Fibroblast of gingiva (primary cell): ENCODE measurements at places on chromosomes 12 and 14.

DNA sequence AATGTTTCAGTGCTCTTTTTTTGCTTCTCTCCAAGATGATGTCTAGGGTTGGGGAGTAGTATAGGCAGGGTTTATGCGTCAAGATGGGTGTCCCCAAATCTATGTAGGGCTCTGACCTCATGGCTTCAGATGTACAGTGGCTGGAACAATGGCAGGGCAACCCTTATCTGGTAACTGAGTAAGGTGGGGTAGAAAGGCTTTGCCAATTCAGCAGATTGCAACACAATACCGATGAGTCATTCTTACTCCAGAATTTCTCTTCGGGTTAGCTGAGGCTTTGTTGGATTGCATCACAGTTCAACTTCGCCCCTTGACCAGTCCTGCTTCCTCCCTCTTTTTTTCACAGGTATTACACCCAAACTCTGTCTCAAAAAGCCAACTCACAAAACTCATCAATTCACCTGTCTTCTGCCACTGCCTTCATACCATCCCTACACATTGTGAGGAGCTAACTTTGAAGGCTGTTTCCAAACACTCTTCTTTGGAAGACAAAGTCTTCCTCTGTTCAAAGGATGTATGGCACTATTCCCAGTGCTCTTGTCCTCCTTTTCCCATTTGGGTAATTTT, 190.2 kb upstream of the CNOT2 start:
- peak; percentile 56 for DNase-seq

- DNase-seq, result peak; percentile 74
These were observed 59.4 kb downstream of the DGLUCY start for GRCh38 chr14:91173221-91173670.

DNA sequence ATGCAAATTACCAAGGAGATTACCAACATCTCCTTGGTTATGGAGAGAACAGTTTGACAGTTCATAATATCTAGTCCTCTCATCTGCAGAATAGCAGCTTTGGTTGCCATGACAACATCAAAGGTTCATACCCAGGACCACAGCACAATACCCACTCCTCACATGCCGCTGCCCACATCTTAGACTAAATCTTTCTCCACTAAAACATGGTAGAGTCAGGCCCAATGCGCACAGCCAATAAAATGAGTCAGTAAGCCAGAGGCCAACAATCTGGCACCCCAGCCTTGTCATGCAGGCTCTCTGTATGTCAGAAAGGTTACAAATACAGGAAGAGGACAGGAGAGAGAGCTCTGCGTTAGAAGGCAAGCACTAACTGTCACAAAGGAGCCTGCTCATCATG, 70.6 kb downstream of the KCNK10 start:
- DNase-seq, result no peak

DNA sequence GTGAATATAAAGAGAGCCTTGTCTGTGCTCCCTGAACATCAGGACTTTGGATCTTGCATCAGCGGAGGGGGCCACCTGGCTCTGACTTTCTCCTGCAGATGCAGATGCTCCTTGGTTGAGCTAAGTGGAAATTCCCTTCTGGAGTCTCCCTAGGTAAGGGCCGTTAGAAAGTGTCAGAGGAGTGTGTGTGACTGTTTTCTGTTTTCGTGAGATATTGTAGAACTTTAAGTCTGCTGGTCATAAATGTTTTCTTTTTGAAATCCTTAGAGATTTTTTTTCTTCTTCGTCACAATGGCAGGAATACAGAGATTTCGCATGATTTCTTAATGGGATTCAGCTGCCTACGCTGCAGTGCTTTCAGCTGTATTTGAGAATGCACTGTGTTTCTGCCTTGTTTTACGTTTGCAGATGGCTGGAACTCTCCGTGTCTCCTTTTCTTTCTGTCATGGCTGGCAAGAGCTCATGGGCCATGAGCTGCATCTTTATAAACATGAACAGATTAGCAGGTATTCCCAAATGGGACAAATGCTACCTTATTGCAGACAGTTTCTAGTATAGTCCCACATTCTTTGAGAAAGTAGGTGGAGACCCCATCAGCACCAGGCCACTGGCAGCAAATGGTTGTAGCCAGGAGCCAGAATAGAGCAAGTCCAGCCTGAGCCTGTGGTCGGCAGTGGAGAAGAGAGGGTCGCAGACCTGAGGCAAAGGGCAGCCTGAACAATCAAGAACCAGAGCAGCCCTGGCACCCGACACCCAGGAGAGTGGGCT, 76.2 kb upstream of the FRMD6 start:
- DNase-seq, result peak; percentile 50

DNA sequence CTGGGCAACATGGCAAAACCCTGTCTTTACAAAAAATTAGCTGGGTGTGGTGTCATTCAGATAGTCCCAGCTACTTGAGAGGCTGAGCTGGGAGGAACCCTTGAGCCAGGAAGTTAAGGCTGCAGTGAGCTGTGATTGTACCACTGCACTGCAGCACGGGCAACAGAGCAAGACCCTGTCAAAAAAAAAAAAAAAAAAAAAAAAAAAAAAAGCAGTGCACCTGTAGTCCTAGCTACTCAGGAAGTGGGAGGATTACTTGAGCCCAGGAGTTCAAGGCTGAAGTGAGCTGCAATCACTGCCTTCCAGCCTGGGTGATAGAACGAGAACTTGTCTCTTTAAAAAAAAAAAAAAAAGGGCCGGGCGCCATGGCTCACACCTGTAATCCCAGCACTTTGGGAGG, 5.6 kb downstream of the REM2 start:
- no peak for DNase-seq

GRCh38 chr12:92721130-92721529, 18.3 kb downstream of the PLEKHG7 start:
- no peak for DNase-seq

- DNase-seq, result no peak
These were observed 30.0 kb downstream of the NOC4L start for GRCh38 chr12:132174015-132174838.

DNA sequence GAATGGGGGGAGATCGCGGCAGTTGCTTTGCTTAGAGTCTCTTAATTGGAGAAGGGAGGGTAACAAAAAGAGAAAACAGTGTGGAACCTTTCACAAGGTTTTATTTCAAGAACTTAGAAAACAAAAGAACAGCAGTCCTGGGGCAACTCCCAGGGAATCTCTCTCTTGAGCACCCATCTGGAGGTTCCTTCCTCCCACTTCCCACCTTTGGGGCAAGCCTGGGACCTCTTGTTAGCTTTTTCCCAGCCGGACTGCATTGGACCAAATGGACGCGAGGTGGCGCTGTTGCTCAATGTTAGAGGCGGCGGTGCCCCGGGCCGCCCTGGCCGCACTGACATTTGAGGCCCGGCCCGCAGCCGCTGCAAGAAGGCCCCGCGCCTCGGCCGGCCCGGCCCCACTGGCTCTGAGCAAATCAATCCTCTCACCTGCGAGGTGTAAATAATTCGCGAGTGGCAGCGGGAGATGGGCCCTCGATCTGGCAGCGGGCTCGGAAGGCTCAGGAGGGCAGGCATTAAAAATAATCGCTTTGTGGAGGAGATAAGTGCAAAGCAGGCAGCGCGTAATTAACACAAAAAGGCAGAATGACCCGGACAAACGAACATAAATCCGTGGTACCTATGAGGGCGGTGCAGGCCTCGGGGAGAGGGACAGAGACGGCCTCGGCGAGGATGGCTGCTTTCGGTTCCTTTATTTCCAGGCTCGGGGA, 2.8 kb upstream of the HOXC8 start:
- DNase-seq, result peak; percentile 55

DNA sequence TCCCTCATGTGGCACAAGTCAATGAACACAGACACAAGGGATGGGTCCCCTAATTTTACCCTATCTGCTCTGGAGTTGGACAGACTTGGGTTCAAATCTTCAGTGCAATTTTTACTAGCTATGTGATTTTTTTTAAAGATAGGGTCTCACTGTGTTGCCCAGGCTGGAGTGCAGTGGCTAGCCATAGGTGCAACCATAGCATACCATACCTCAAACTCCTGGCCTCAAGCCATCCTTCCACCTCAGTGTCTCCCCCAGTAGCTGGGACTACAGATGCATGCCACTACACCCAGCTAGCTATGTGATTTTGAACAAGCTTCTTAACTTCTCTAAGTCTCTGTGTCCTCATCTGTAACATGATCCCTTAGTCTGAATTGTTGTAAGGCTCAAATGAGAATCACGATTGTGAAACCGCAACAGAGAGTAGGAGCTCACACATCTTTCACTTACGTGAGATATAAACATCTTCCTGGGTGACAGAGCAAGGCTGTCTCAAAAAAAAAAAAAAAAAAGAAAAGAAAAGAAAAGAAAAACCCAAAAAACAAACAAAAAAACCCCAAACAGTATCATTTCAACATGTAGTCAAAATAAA, 4.7 kb downstream of the CALCOCO1 start:
- peak; percentile 68 for DNase-seq

DNA sequence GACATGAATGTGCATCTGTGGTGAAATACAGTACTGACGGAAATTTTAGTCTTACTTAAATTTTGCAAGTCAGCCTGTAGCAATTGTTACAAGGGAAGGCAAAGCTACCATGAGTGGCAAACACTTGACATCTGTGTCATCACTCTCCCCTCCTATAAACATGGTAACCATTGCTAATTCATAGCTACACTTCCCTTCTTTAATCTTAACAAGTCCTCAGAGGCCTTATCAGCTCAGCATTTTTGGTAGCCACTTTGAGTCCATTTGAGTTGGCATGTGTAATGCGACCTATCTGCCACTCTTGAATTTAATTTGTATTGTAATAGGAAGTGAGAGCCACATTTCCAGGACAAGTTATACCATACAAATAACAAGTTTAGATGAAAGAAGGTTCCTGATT, 218.1 kb downstream of the RMST start:
- DNase-seq, result no peak

GRCh38 chr12:1808798-1809480, 11.4 kb upstream of the LRTM2 start:
- DNase-seq, result no peak

DNA sequence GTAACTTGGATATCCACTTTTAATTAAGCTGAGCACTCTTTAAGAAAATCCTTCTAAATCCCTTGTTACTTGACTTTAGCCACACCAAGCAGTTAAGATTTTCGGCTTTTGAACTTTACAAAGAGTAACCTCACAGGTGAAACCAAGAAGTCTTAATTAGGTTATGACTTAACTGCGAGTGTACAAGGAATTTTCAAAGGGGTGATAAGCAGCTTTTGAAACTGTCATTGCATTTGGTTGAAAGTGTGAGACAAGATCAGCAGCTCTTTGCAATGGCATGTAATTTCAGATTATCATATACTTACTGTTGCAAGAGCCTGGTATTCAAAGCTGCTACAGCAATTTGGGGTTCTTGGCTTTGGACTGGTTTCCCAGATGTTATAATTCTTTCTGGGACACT, 137.5 kb downstream of the TMEM117 start:
- DNase-seq, result no peak

DNA sequence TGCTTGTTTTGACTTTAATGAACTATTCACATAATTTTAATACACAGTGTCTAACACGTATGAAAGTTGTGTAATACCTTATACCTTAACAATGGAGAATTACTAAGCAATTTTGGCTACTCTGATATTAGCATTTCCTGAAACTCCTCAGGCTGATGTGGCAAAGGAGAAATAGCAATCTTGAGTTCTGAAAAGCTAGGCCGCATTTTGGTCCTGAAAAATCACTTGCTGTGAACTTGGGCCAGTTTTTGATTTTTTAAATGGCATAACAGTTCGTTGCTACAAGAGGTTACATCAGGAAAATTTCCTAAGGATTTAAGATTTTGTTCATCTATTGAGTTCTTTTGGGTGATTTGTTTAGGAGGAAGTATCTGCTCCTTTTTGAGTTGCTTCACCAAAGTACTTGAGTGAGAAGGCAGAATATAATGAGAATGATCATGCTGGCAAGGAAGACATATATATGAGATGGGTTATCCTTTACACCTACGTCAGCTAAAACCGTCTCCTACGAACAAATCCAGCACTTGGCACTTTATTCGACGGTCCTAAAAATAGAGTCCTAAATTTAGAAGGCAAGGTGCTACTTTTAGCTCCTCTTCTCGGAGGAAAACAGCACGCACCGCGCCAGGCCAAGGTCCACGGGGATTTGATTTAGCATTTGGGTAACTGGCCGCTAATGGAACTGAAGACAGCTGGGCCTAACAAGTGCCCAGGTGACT, 32.2 kb downstream of the MIA2 start:
- DNase-seq, result peak; percentile 40

GRCh38 chr12:50765095-50765911, 1.4 kb downstream of the ATF1 start:
- DNase-seq, result peak; percentile 44

DNA sequence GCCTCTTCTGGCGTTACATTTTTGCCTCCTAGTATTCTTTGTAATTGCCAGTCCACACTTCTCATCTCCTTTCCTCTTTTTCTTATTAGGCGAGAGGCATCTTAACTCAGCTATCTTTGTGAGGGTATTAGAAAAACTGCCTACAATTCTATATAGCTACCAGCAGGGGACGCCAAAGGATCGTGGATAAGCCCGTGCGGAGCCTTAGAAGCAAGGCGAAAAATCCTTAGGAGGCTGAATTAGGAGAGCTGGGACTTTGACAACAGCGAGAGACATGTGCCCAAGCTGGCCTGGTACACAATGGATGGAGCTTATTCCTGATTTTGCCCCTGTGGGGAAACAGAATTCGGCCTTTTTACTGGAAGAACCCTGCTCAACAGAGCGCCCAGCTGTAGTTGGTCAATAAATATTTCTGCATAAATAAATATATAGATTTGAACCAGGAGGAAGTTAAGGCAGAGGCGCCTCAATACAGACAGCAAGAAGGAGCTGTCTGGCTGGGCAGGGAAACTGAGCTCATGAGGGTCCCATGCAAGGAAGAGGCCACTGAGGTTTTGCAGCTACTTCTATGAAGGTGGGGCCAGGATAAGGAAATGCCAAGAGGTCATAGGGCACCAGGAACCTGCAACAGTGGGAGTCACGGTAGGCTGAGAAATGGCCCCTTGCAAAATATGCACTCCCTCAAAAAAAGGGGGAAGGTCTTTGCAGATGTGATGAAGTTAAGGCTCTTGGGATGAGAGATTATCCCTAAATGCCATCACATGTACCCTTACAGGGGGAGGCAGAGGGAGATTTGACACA, 14.6 kb upstream of the RBM19 start:
- peak; percentile 65 for DNase-seq

GRCh38 chr12:109137055-109137454, 20.7 kb downstream of the ACACB start:
- peak; percentile 39 for DNase-seq

- DNase-seq, result no peak
These were observed 182.6 kb downstream of the SLC25A21 start for GRCh38 chr14:36989806-36990205.

DNA sequence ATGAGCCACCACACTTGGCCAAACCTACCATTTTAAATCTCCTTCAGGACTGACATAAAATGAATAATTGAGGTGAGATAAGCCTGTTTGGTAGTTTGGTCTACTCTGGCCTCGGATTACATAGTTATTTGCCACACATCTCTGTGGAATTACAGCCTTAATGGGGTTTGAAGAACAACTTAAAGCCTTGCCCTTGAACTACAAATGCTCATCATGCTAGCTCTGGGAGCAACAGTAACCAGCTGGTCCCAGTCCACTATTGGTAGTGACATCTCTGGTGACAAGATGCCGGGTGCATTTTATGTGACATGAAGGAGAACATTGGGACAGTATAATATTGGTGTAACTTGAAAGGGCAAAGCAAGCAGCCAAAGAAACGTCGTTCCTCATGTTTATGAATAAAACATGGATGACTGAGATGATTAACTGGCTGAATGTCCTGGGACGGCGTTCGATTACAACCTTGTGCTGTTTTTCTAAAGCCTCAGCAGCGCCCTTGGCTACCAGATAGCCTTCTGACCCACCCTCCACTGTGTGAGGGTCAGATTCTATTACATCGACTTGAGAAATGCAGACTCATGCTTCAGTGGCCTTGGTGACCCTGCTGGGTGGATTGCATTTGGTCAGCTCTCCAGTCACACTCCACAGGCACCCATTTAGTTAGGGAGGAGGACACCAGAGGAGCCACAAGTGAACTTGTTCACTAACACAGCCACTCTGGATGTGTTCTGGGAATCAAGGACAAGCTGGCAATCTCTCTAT, 41.5 kb downstream of the BEST3 start:
- DNase-seq, result peak; percentile 83
